Hematopoietic multipotent progenitor cell treated with erythropoietin and hydrocortisone succinate and interleukin-3 and kit ligand, for 15 days (in vitro differentiated cells): ENCODE measurements at places on chromosomes 2 and 18.

GRCh38 chr2:71788601-71789240, 335.4 kb downstream of the DYSF start:
- no peak for DNase-seq

DNA sequence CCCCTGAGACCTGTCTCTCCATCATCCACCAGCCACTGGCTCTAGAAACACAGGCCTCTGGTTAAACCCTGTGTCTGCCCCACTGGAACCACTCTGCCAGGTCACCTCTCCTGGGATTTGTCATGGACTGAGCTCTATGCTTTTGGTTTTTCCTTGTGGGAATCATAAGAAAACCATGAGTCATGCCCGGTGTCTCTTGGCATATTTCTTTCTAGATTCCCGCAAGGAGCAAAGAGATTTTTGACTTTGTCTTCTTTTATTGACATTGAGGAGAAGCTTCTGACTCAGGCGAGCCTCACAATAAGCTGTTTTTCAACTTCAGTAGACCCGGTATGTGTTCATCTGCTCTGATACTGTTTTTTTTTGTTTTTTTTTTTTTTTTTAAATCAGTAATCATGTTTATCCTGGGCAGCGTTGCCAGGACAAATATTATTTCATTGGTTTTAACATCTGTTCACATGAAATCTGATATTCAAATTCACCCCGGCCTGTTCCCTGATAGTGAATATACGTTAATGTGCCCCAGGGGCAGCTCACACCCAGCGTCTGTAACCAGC, 207.1 kb downstream of the ACKR3 start:
- no peak for DNase-seq

DNA sequence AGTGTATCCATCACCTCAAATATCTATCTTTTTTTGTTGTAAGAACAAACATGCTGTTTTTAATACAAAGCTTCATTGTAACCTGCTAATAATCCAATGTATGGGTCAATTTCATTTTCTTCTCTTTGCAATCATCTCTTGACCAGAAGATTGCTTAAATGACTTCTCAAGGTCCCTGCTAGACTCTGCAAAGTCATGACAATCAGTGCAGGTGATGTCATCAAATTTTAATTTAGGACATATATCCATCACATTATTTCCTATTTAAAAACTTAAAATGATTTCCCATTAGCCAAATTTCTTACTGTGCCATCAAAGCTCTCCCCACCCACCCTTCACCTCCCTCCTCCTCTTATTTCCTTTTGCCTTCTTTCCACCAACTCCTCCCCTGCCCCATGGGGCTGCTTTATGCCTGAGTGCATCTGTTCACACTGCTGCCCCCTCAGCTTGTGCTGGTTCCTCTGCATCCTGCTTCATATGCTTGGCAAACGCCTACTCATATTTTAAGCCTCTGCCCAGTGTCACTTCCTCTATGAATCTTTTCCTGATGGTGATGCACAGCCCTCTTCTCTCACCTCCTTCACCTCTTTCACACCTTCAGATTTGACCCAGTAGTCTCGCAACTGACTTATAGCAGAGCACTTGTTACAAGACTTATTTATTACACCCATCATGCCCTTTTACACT, 20.3 kb downstream of the PLEK start:
- DNase-seq, result no peak

DNA sequence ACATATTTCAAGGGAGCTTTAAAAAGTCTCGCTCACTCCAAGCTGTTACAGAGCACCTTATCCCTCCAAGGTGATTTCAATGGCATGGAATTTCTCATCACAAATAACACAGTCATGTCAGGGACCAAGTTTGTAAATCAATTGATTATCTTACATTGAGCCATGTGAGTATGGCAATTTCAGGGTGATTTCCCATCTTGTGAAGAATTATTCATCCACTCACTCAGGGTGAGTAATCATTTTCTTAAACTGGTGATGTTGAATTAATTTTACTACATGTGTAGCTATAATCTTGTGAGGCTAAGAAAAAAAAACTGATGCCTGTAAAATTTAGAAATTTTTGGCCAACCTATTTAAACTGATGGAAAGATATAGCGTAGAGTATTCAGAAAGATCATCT, 3.3 kb upstream of the ABCA12 start:
- no peak for DNase-seq

DNA sequence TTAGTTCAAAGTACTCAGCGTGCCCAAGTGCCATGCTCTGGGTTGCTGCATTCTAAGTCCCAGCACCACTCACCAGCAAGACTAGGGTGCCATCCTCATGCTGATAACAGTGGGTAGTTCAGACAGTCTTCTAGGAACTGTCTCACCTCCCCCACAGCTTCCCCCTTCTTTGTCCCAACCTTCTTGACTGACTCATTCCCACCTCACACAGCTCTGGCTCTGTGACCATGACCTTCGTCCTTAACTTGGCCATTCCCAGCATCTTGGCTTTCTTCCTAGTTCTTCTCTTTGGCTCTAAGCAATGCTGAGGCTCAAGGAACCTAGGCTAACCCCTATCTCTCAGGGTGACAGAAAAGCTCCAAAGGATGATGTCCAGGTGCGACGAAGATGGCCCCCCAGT, 20.0 kb upstream of the CXCR4 start:
- DNase-seq, result no peak

- no peak for DNase-seq
Observed at GRCh38 chr2:170607171-170607570, 108.0 kb upstream of the SP5 start.

DNA sequence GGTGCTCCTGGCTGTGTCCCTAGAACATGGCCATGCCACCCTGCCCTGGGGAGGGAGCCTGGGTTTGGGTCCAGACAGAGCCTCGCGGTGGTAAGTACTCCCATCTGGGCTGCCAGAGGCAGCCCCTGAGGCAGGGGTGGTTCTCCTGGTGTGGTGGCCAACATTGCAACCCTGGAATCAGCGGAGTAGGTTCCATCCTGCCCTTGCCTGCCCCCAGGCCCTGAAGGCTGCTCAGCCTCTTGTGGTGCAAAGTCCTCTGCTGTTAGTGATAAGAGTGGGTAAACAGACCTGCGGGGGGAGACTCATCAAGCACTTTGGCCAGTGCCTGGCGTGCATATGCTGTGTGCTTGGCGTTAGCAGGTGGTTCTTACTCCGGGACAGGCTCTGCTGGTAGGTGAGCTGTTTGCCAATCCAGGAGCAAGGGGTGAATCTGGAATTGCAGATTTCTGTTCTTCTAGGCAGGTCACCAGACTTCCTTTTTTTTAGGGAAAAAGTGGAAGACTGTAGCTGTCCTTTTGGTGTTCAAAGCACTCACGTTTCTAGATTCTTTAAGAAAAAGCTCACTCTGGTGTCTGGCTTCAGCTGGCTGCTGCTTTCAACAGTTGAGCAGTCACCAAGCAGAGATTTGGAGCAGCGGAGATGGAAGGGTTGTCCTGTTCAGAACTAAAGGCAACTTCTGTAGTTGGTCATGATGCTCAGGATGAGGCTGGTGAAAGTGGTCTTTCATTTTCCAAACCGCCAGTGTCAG, 3.2 kb downstream of the CNNM3 start:
- peak; percentile 56 for DNase-seq

DNA sequence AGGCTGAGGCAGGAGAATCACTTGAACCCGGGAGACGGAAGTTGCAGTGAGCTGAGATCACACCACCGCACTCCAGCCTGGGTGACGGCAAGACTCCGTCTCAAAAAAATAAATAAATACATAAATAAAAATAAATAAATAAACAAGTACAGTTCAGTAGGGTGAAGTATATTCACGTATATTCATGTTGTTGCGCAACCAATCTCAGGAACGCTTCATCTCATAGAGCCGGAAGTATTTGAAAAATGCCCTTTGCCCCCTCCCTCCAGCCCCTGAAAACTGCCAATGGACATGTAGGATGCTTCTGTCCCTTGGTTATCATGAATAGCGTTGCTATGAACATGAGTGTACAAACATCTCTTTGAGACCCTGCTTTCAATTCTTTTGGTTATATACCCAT, 132.0 kb downstream of the DTNB start:
- DNase-seq, result no peak

DNA sequence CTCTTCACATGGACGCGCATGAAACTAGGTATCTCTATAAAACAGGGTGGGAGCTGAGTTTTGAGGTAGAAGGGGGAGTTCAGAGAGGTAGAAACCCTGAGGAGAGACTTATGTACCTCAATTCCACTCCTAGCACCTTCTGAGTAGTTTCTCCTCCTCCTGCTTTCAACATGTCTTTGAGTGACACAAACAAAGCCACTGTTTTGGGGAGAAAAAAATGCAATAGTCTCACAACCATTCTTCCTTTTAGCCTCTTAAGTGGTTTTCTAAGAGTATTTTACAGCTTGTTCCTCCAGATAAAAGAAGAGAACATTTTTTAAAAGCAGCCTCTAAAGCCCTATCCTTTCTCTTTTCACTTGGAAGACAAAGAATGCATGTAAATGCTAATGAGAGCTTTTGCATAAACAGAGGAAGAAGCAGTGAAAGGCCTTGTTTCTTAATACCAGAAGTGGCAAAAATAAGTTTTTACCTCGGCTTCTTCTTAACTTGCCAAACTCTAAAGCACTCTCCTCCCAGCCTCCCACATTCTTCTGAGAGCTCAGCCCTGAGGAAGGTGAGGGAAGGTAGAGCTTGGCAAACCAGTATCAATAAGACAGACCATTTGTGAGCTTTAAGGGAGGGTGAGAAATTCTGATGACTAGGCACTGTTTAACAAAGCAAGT, 1304.4 kb upstream of the ACVR2A start:
- no peak for DNase-seq

GRCh38 chr2:135532581-135532980, 1.3 kb downstream of the R3HDM1 start:
- DNase-seq, result no peak

- DNase-seq, result no peak
Observed at GRCh38 chr2:39008665-39009064, 112.2 kb downstream of the SOS1 start.

DNA sequence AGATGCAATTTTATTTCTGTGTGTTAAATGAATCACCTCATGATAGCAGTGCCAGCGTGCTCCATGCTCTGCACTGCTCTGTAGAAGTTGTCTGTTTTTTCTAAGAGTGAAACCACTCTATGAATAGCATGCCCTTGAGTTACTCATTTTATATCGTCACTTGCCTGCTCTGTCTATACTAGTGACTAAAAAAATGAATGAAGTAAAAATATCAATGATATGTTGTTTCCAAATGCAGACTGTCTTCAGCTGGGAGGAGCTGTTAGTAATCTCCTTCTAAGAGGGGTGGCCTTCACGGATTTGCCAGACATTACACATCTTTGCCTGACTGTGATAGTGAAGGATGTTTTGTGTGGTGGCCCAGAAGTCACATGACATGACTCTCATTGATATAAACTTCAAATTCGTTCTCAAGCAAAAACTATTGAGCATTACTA, 852.1 kb downstream of the CNTNAP5 start:
- no peak for DNase-seq

GRCh38 chr2:24723665-24724064, 69.5 kb downstream of the PTRHD1 start:
- no peak for DNase-seq

DNA sequence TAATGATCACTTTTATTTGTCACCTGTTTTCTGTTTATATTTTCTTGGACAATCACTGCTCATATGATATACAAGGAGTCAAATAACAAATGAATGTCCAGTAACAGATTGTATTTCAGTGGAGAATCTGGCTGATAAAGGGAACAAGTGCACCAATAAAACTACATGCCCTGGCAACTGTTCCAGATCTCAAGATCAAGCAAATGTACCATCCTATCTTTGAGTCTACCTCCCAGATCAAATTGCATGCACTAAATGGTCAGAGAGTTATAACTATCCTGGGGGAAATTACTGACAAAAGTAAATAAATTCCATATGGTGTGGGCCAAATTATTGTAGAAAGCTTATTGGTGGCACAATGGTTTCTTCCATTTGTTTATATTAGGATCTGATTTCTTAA, 452.8 kb downstream of the MBD2 start:
- no peak for DNase-seq

DNA sequence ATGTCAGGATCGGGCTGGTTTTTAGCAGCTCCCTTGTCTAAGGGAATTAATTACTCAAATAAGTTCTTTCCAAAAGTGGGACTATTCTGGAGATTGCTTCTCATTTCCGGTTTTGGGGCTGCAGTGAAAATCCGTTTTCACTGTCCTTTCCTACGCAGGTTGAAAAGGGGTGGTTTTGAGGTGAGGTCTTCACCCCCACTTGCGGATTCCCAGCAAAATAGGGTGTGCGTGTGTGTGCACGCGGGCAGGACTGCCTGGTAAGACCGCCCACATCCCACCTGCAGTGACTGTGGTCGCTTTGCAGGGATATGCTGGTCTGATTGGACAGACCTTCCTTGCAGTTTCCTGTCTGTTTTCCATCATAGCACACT, 472 bp upstream of the PLEKHM3 start:
- DNase-seq, result no peak

DNA sequence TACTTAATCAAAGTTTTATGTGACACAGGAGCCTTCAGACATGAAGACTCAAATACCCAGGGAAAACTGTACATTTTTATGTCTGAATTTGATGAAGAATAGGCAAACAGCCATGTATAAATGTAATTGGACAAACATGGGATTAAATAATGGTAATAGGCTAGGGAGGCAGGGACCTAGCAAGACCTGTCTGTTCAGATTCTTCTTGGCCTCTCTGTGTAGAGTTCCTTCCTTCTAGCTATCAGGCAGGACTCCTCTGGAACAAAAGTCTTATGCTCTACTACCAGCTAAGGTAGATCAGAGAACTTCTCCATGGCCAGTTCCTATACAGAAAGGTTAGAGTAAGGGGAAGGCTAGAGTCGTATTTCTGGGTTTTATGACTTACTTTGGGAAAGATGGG, 9.5 kb upstream of the PARD3B start:
- DNase-seq, result no peak

GRCh38 chr2:72803626-72804320, 22.1 kb downstream of the EXOC6B start:
- DNase-seq, result no peak
